ENCODE measurements at places on chromosomes 5 and 9.

- no peak for DNase-seq
Observed at GRCh38 chr9:137778914-137779313, 98.7 kb upstream of the CACNA1B start.

DNA sequence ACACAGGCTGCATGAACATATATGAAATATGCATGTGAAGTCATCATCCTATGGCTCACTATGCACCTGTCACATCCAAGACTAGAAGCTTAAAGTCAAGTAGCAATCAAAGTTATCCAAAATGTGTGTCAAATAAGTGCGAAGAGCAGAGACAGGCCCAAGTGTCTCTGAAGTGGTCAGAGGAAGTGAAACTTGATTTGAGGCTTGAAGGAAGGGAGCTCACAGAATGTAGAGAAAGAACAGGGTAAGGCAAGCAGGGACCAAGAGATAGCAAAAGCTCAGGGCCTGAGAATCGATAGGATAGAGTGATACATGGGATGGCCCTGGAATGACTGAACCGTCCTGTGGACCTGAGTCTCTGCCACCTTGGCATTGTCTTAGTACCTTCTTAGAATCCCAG, 274.3 kb upstream of the TRPC7 start:
- no peak for DNase-seq

DNA sequence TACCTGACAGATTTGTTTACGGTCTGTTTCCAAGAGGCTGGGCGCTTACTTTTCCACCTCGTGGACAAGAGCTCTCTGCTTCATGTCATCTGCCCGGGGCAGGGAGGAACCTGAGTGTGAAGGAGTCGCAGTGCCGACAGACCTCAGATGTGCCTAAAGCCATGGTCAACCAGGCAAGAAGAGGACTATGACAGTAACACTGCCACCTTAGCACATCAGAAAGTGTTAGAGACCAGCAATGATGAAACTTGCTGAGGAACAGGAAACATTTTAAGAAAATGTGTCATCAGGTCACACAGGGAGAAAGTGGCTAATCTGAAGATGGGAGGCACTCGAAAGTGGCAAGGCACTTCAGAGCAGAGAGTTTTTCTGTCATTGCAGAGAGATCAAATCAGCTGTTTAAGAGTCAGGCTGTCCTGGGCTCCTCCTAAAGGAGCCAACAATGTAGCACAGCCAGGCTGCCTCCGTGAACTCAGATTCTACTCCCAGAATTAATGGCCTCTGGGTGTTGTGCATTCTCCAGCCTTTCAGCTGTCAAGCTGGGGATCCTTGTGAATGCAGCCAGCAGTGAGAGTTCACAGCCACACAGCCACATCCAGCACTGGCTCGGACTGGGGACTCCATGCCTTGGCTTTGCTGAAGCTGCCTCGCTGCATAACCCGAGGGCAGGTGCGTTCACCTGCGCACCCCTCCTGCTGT, 94.6 kb downstream of the RAPGEF1 start:
- peak; percentile 27 for DNase-seq

DNA sequence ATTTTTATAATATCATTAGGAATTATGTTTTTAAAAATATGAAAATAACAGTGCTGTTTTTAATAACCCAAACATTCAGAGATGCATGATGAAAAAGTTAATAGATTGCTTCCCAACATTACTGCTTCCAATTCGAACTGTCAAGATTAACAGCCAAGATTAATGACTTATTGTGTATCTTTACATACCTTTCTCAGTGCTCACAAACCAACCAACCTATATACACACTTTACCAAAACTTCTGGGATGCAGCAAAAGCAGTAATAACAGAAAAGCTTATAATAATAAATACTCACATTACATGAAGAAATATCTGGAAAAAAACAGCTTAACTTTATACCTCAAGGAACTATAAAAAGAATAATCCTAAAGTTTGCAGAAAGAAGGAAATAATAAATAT, 82.1 kb downstream of the TMEM232 start:
- no peak for DNase-seq

DNA sequence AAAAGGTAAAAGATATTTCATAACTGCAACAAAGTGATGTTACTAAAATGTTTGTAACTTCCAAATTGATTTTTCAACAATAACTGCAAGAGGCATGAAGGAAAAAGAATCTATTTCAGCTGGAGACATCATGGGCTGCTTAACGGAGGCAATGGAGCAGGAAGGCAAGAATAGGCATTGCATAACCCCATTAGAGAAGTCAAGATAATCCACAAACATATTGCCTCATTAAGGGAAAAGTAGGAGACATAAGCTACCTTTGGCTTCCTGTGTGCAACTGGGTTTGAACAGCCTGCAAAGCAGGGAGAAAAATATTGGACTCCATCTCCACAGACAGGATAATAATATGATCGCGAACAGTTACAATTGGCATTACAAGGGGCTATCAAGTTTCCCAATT, 46.7 kb downstream of the SLCO4C1 start:
- no peak for DNase-seq

DNA sequence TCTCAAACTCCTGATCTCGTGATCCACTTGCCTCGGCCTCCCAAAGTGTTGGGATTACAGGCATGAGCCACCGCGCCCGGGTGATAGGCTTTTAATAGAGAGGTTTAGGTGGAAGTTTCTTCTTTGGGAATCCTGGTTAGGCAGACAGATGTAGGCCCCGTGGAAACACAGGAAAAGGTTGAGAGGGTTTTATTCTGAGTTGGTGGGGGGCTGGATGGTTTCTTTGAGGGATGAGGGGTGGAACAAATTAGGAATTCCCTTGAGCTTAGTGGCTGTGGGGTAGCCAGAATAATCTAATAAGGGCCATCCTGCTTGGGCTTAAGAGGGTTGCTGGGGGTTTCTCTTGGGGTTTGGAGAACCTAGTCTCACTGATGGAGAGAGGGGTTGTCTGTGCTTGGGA, 30.4 kb downstream of the C9orf50 start:
- no peak for DNase-seq

GRCh38 chr5:73267766-73268435, 94.9 kb downstream of the TMEM174 start:
- no peak for DNase-seq

- no peak for DNase-seq
Observed at GRCh38 chr5:129906177-129906887, 2.1 kb downstream of the CHSY3 start.

DNA sequence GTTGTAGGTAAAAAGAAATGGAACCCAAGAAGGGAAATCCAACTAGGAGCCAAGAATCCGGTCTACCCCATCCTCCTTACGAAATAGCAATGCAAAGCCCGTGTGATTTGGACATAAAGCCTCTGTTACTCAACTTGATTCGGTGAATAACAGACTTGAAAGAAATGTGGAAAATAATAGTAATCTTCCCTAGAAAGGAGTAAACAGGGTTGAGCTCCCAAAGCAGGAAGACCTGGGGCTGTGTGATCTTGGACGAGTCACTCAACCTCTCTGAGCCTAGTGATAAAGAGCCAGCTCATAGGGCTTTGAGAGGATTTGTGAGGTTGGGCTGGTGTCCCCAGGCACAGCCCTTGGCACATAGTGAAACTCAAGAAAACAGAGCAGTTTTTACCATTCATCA, 42.7 kb upstream of the IL17B start:
- no peak for DNase-seq
